ENCODE measurements at places on chromosomes 1 and 21.
A peak's percentile ranks its signal among the peaks of the same experiment; 100 is the strongest.

DNA sequence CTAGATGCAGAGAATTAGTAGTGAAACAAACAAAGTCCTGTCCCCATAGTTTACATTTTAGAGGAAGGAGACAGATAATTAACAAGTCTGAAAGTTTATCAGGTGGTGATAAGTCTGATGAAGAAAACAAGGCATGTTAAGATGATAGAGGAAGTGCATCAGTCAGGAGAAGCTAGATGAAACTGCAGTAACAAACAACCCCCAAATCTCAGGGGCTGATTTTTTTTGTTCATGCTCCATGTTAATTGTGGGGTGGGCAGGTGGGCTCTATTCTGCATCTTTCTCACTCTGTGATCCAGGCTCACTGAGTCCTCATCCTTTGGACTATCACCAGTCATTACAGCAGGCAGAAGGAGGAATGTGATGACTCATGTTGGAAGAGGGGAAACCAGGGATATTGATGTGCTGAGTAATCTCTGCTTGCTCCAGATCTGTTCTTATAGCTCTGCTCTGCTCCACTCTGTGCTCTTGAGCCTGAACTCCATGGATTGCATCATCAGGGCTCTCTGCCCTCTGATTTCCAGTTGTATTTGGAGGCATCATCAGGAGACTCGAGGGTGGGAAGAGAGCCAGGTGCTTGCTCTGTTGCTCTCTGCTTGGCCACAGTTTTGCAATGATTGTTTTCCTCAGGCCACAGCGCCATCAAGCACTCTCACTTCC lies 166.9 kb downstream of the IER5 start:
- DNase-seq: no peak

- peak; percentile 57 for DNase-seq
These were observed 89.7 kb upstream of the RUNX1 start for GRCh38 chr21:35138665-35139381.

- DNase-seq: no peak
These were observed 19.7 kb downstream of the BRINP2 start for GRCh38 chr1:177190308-177190970.

DNA sequence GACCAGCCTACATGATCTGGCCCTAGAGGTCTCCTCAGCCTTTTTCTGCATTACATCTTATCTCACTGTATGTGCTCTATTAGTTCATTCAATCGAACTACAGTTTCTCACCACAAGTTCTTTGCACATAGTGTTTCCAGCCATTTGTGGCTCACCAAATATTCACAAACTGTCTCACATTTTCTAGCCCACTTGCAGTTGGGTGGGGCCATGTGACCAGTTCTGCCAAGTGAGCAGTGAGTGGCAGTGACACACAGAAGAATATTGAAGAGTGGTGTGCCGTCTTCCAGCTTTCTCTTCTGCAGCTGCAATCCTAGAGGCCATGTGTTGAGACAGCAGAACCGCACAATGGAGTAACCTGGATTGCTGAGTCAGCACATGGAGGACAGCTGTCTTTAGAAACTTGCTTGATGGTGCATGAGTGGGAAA lies 103.2 kb upstream of the ZNF644 start:
- DNase-seq: no peak

DNA sequence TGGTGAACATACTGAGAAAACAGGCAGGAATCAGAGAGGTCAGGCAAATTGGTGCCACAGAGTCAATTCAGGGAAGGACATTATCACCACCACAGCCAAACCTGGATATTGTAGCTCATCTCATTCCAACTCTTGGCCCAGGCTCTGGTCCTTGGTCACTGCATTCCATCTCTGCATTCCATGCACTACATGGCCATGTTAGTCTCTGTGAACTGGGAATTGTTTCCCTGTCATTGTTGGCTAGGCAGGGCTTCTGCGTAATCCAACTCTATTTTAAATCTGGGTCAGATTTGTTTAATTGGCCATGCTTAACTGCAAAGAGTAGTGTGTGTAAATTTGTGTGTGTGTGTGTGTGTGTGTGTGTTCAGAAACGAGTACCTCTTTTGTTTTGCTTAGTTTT lies 837.6 kb upstream of the ADAMTS5 start:
- no peak for DNase-seq

- DNase-seq: no peak
These were observed 953.8 kb upstream of the ADGRL2 start for GRCh38 chr1:80846966-80847365.

GRCh38 chr1:67838180-67838910 lies 5.1 kb upstream of the GNG12 start:
- DNase-seq: no peak

DNA sequence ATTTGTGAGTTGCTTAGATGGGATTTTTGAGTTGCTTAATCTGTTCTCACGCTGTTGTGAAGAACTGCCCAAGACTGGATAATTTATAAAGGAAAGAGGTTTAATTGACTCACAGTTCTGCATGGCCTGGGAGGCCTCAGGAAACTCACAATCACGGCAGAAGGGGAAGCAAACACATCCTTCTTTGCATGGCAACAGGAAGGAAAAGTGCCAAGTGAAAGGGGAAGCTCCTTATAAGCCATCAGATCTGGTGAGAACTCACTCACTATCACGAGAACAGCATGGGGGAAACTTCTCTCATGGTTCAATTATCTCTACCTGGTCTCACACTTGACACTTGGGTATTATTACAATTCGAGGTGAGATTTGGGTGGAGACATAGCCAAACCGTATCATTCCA lies 10.3 kb downstream of the CLIC6 start:
- no peak for DNase-seq

- no peak for DNase-seq
These were observed 650 bp downstream of the PCNX2 start for GRCh38 chr1:233294913-233295236.

DNA sequence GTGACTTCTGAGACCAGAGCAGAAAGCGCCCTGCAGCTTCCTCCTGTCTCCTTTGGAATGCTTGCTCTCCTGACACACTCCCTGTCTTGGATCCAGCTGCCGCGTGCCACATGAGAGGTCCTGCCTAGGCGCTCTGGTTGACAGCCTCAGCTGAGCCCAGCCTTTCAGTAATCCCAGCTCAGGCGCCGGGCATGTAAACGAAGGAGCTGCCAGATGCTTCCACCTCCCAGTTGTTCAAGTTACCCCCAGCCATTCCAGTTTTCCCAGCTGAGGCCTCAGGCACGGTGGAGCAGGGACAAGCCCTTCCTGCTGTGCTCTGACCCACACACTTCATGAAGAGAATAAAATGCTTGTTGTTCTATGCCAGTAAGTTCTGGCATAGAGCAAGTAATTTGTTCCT lies 14.3 kb upstream of the CD34 start:
- no peak for DNase-seq

- peak; percentile 55 for DNase-seq
These were observed 728 bp downstream of the OTUD7B start for GRCh38 chr1:150009604-150010392.

GRCh38 chr1:160954158-160955104 lies at the start of gene ITLN2:
ITLN2 (minus strand) TSS chr1:160954809; CDS start chr1:160954741, 68 bp downstream.
- peak; percentile 87 for DNase-seq

DNA sequence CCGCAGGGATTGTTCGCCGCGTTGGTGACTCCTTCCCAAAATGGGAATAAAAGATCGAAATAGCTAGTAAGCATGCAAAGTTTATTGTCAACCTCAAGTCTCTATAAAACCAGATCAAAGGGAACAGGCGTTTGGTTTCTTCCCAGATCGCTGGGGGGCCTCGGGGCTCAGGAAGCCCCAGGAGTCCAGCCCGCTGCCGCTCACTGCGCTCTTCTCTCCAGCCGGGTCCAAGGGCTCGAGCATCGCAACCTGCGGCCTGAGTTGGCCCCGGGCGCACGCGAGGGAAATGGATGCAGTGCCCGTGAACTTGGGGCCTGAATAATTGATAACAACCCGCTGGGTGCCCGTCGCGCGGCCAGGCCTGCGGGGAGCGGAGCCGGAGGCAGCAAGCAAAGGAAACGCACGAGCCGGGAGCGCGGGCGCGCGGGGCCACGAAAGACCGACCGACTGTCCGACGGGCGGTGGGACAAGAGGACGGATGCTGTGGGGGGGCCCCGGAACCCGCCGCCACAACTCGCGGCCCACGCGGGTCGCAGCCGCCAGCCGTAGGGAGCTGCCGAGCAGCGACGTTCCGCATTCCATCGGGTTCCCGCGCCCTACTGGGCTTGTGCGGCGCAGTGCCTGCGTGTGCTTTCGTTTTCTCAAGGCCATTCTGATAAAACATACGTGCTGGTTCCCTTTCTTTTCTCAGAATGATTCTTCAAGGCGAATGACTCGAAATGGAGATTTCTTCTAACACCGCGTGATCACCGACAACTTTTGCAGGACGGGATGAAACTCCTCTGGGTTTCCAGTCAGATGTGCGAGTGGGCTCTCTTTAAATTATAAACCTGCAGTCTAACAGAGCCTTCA lies 14.0 kb upstream of the ALX3 start:
- no peak for DNase-seq

GRCh38 chr21:29940361-29940760 lies 565 bp upstream of the GRIK1 start:
- no peak for DNase-seq

DNA sequence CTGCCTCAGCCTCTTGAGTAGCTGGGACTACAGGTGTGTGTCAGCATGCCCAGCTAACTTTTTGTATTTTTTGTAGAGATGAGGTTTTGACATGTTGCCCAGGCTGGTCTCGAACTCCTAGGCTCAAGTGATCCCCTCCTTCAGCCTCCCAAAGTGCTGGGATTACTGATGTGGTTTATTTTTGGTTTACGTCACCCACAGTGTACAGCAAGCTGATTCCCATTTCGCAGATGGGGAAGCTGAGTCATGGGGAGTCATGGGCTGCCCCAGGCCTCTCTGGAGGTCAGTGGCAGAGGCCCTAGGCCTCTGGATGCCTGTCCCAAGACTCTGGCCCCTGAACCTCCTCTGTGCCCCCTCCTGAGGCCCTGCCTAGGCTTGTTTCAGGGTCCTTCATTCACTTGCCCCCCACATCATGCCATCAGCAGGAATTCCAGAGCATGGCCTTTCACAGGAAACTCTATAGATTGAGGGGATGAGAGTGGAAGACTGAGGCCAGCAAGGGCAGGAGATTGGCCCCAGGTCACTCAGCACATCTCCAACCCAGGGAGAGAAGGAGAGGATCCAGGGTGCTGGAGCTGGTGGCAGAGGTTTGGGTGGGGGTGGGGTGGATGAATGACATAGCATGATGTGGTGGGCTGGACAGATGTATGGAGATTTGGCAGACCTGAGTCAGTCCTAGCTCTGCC lies 266.0 kb downstream of the PTPRU start:
- no peak for DNase-seq

DNA sequence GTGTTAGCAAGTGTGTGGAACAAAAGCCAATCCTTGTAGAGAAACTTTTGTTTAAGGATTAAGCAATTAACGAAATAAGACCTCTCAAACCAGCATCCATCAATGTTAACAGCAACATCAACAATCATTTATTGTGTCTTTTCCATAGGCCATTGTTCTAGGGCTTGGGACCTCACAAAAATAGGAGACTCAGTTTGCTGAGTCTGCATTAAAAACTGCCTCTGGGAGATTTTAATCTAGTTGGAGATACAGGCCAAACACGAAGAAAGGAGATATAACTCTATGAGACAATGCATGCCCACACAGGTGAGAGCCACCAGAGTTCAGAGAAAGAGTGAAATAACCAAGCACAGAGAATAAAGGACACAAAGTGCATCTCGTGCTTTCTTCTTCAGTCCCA lies 14.4 kb upstream of the SELP start:
- no peak for DNase-seq

- DNase-seq: no peak
These were observed 559.9 kb upstream of the PBX1 start for GRCh38 chr1:163999131-163999530.

DNA sequence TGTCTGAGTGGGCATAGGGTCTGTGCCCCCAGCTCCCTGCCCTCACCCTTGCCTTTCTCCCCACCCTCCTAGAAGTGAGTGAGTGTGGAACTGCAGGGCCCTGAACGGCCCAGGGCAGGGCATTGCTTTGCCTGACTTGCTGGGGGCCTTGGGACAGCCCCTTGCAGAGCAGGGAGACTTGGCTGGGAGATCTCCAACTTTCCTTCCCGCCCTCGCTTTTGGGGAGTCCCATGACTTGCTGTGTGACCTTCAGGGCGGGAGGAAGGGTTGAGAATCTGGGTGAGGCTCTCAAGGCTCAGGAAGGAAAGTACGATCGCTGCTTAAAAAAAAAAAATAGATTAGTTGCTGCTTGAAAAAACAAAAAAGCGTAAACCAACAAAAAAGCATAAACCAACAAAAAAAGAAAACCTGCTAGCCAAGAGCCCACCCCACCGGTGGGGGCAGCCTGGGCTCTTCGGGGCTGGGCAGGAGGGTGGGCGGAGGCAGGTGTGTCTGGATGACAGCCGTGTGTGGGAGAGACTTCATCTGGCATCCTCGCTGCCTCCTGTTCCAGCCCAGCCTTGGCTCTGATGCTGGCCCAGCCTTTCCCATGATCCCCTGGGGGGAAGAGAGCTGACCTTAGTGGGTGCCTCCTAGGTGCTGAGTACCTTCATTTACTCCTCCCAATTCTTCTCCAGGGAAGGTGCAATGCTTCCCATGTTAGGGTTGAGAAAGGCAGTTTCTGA lies 6.5 kb downstream of the NBL1 start:
- no peak for DNase-seq

Measured in NAMALWA (cell line).